ENCODE measurements at places on chromosomes 5 and 9.

GRCh38 chr5:92809855-92810465 is 771.1 kb downstream of the NR2F1-AS1 start:
- no peak for DNase-seq

GRCh38 chr5:101995585-101995984 is 300.5 kb downstream of the SLCO4C1 start:
- no peak for DNase-seq

- DNase-seq = no peak
Observed at GRCh38 chr9:1053986-1054425, 3.8 kb downstream of the DMRT2 start.

GRCh38 chr5:65474130-65474711 is 7.5 kb downstream of the ADAMTS6 start:
- DNase-seq = no peak

DNA sequence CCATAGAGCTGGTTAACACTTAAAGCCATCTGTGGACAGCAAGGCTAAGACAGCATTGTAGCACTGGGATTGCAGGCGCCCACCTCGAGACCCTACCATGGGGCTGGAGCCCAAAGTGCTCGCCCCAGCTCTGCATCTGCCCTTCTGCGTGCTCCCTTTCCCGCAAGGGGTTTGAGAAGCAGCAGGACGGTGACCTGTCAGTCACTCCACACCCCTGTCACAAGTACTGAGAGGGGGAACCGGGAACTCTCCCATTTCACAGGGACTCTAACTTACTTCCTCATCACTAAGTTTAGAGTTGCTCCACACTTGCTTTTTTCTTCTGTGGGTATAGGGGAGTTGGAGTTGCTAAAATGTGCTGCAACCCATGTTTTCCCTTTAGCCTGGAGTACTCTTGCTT is 273.2 kb downstream of the SMARCA2 start:
- DNase-seq = no peak

GRCh38 chr5:59279979-59280378 is 613.5 kb downstream of the PDE4D start:
- DNase-seq = no peak

- DNase-seq = no peak
Observed at GRCh38 chr9:29144476-29144875, 1571.2 kb upstream of the C9orf72 start.

DNA sequence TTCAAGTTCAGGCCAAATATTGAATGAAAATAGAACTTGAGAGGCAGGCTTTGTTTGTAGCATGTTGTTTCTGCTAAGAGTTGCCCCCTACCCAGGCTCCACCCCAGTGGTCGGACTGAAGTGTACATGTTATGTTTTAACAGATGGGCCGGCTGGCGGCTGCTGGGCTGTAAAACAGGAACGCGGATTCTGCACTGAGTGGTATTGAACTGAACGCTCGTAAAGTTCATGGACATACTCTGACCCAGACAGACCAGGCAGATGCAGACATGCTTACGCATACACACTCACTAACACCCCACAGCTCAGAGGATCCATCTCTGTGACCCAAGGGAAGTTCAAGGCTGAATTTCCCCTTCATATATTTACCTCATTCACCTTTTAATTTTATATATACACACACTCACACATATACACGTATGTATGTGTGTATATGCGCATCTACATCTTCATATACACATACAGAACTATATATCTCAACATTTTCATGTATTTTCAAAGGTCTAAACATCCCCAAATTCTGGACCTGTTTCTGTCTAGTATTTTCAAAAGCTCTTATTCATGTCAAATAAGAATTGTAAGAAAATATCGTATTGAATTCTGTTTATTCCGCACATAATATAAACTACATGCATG is 1.4 kb downstream of the MARCHF3 start:
- no peak for DNase-seq

All from ascending aorta (tissue), 2 donors.